Glomerular endothelial cell (primary cell): ENCODE measurements at places on chromosomes 7 and 10.

DNA sequence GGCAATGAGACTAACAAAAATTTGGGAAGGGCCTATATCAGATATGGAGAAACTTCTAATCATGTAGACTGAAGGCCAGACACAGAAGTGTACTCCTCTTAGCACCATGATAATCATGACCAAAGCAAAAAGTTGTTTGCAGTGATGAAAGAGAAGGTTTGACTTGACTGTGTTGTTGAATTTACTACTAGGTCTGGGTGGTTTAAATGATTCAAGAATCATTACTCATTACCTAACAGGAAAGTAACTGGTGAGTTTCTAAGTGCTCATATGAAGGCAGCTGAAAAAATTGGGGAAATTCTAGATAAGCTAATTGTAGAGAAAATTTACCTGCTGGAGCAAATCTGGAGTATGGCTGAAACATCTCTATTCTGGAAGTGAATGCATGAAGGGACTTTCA, 451.5 kb upstream of the SORCS1 start:
- DNase-seq: no peak

DNA sequence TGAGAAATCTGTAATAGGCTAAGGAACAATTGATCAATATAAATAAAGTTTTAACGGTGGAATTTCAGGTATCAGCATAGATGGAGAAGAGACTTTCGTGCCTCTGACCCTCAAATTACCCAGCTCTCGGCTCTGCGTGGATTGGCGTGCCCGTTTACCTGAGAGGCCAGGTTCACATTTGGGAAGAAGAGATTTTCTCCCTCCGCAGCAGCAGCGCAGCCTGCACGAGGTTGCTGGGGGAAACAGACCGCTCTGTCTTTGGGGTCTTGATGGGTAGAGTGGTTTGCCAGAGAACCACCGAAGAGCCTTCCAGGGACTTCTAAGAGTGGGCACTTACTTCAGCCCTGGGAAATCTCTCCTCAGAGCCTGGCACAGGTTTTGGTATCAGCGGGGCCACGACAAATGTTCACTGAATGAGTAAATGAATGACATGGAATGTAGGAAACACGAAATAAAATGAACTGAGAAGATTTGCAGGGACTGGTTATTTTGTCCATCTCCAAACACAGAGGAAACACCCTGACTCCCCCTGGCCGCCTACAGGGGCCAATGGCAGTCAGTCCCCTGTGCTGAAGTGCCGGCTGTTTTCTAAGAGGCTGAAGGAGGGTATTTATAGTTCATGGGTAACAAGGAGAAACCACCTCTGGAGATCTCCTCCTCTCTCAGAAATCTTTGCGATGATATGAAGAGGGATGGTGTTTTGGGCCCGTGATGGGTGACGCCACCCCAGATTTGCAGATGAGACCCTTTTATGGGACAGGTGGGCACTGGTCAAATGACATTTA, 338.5 kb downstream of the ADARB2 start:
- no peak for DNase-seq

DNA sequence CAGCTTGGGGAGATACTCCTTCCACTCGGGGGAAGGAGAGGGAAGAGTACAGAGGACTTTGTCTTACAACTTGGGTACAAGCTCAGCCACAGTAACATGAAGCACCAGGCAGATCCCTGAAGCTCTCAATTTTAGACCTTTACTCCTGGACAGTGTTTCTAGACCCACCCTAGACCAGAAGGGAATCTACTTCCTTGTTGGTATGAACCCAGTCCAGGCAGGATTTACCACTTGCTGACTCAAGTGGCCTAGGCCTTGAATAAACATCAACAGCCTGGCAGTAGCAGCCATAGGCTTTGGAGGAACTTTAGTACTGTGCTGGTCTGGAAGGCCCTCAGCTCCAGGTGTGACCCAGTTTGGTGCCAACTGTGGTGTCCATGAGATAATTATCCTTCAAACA, 173.1 kb downstream of the ADRA2A start:
- no peak for DNase-seq

GRCh38 chr7:106314875-106315274, 30.1 kb upstream of the NAMPT start:
- no peak for DNase-seq

GRCh38 chr7:22016507-22016906, 70.8 kb upstream of the CDCA7L start:
- DNase-seq: no peak
